ENCODE measurements at places on chromosomes 6 and 20.

- DNase-seq: no peak
Observed at GRCh38 chr20:47040506-47041125, 146.0 kb downstream of the EYA2 start.

- no peak for DNase-seq
Observed at GRCh38 chr6:24640166-24640565, 5.8 kb downstream of the KIAA0319 start.

GRCh38 chr20:14924433-14924832 is 587.0 kb upstream of the FLRT3 start:
- DNase-seq: no peak

DNA sequence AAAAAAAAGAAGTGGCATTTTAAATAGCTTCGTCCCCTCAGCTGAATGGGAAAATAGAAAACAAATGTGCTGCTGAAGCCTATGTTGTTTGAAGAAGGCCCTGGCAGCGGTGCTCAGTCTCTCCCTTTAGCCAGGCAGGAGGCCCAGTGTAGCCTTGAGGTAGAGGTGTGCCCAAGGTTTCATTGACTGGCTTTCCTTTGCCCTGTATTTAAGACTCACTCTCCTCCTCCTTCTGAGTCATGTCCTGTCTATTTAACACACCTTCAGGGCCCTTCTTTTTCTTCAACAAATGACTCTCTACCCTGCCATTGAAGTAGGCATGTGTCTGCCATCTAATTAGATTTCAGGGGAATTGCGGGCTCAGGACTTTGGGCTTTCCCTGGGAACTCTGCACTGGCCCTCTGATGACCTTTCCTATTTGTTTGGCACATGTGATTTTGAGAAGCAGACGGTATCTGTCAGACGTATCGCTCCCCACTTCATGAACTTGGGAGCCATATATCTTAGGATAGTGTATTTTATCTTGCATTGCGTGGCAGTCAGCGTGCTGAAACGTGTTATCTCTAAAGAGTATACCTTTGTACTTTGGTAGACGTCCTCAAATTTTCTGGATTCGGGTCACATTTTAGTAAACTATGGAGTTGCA is 4.3 kb downstream of the TJAP1 start:
- no peak for DNase-seq

GRCh38 chr6:148463671-148464070 is 121.0 kb downstream of the SASH1 start:
- no peak for DNase-seq

DNA sequence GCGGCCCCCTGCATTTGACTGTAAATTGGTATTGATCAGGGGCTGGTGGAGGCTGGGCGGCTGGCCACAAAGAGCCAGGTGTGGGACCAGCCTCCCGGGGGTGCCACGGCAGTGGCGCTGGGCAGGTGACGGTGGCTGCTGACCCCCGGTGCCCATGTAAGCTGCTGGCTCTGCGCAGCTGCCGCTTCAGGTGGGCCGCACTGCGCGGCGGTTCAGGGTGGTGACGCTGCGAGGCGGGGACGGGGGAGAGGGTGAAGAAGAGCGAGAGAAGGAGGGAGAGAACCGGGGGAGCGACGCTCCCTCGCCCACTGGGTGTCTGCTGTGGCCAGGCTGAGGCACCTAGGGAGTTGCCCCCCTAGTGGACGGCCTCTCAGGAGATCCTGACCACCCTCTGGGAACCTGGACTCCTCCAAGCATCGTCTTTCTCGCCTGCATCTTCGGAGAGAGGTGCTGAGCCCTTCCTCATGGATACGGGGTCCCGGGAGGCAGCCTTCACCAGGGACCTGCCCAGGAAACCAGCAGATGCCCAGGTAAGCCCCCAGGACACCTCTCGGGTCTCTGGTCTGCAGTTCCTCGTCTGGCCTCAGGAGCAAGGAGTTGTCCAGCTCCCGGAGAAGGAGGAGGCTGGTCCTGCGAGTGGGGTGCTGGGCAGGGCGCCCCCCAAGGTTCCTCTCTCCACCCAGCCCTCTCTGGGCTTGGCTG is 77.5 kb upstream of the GATA5 start:
- no peak for DNase-seq

DNA sequence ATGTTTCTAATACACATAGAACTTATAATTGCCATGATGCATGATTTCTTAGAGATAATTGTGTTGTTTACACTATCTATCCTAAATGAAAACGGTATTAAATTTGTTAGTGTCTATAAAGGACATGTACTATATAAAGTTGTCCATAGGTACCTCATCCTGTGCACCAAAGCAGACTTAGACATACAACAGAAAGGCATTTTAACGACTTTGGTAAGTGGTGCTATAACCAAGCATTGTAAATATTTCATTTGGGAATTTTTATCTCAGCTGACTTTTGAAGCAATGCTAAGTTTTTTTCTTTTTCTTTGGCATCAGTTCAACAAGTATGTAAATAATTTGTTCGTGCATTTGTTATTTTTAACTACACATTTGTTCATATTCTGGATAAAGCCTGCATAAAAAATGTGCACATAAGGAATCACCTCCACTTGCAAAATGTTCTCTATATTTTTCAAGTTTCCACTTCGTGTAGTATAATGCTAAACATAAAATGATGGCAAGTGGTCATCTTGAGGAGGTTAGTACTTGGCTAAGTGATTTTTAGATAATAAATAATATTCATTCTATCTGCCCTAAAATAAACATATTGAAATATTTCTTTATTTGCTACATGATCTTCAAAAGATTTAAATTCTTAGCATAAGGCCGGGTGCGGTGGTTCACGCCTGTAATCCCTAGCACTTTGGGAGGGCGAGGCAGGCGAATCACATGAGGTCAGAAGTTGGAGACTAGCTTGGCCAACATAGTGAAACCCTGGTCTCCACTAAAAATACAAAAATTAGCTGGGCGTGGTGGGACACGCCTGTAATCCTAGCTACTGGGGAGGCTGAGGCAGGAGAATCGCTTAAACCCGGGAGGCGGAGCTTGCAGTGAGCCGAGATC is 6.3 kb upstream of the GJA1 start:
- DNase-seq: no peak
